ENCODE measurements at places on chromosomes 2 and 18. TPM values are rescaled to one million over a fixed set of nuclear protein-coding genes. Genes with fewer than 3 reads are reported as not detected.

Gene PRKAG3
- polyA plus RNA-seq = 44.4 TPM

DNA sequence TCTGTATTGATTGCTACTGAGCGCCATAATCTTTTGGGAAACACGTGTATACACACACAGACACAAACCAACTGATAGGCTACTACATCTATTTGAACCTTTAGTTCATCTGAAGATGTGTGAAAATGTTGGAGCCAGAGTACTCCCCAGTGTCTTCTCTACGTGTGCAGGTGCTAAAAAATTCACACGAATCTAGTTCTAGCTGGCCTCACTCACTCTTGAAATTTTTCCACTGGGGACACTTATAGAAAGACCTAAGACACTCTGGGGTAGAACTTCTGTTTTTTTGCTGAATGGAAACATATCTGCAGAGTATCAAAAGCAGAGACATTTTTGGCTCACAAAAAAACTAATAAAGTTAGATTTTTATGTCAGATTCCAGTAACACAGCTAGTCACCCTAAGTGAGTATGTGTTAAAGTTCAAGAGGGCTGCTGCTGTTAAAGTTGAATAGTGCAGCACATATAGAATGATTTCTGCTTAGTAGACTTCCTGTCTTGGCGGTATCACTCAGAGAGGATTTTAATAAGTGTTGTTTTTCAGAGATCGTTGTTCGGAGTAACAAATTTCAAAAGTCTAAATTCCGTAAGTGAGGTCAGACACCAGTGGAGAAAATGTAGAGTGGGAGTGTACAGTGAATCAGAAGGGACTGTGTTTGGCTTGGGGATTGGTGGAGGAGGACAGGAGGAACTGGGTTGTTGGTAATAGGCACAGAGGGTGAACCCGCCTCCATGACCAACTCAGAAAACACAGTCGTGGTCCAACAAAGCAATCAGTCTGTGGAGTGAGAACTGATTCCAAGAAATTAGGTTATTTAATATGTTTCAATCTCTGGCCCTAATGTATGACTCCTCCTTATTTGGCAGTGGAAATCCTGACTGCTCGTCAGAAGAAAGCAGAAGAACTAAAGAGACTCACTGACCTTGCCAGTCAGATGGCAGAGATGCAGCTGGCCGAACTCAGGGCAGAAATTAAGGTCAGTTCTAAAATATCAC lies 43.1 kb downstream of the KCTD18 start:
- DNase-seq = peak; percentile 76

- no peak for DNase-seq
These were observed 246.0 kb downstream of the MYO3B start for GRCh38 chr2:170423919-170424318.

Gene ZAP70
- 3.6 TPM for polyA plus RNA-seq

Gene SERPINB10
- 0.15 TPM for polyA plus RNA-seq

GRCh38 chr2:134282629-134283400 lies 28.9 kb downstream of the MGAT5 start:
- no peak for DNase-seq

DNA sequence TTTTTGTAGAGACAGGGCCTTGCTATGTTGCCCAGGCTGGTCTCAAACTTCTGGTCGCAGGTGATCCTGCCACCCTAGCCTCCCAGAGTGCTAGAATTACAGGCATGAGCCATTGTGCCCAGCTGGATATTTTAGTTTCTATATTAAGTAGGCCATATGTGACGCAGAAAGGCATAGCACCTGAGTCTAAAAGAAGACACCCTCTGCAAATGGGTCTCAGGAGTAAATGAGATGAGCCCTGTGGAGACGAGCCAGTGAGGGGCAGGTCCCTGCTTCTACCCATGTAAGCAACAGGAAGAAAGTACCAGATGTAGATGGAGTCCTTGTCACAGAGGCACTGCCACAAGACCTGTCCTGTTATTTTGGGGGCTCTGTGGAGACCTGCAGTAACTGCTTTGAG lies 322.4 kb downstream of the PTPRM start:
- no peak for DNase-seq

Gene IL18R1
- polyA plus RNA-seq = 0.50 TPM

GRCh38 chr2:239051891-239052445 lies 204.1 kb downstream of the TWIST2 start:
- no peak for DNase-seq

GRCh38 chr2:128169497-128169896 lies 78.5 kb downstream of the UGGT1 start:
- no peak for DNase-seq

Gene LONRF2
- polyA plus RNA-seq = 1.2 TPM

- no peak for DNase-seq
These were observed 117.5 kb upstream of the TMEM18 start for GRCh38 chr2:794554-795241.

GRCh38 chr2:20067992-20068584 lies 16.7 kb upstream of the LAPTM4A start:
- no peak for DNase-seq

- no peak for DNase-seq
These were observed 206.1 kb downstream of the FAM210A start for GRCh38 chr18:13520306-13520705.

DNA sequence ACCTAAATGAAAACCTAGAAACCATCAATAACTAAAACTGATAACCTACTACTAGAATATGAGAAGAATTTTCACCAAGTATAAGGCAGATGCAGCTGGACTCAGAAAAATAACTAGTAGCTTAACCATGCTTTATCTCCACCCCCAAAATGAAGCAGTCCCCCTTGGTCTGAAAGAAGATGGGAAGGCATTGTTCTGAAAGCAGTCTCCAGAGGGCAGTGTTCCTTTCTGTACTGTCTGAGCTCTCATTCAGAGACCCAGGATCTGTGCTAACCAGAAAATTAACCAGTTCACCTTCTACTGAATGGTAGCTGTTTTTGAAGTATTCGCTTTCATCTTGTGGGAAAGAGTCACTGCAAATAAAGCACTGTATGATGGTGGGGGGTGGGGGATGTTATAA lies 273.0 kb downstream of the PDE11A start:
- no peak for DNase-seq

- no peak for DNase-seq
These were observed at the start of gene IL1F10 for GRCh38 chr2:113067681-113068080. Gene IL1F10 (plus strand): TSS chr2:113067970. CDS start chr2:113072739, 4,769 bp downstream.
